ENCODE measurements at places on chromosomes 1 and 21.

DNA sequence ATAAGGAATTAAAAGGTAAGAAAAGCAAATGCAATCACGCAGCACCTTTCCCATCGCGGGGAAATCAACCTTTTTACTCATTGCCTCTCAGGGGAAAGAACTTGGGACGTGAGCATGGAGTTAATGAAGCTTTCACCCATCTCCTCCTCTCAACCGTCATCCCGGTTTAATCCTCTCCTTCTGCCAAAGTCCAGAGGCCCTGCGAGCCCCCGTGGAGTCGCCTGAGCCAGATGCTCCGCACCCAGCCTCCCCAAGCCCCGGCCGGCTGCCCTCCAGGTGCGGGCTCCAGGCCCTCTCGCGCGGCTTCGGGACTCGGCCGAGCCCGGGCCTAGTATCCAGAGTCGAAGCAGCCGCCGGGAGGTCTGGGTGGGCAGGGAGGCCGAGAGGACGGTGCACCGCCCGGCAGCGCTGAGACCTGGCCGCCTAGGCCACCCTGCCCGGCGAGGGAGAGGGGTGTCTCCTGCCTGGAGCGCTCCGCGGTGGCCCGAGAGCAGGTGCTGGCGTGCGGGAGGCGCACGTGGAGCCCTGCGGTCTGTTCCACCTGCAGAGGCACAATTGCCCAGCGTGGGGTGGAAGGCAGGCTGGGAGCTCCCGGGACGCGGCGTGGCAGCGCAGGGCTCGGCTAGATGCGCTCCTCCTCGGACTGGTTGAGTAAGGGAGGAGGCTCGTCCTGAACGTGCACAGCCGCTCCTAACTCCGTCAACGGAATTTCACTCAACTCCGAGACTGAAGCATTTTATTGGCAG lies 218.5 kb downstream of the SDCCAG8 start:
- no peak for DNase-seq

- DNase-seq: no peak
These were observed 1.6 kb downstream of the C1orf21 start for GRCh38 chr1:184388319-184388889.

GRCh38 chr1:20485527-20486456 lies at the start of gene CAMK2N1:
Gene CAMK2N1 (minus strand): TSS chr1:20486210. CDS start chr1:20485379, 831 bp downstream.
- DNase-seq: no peak

DNA sequence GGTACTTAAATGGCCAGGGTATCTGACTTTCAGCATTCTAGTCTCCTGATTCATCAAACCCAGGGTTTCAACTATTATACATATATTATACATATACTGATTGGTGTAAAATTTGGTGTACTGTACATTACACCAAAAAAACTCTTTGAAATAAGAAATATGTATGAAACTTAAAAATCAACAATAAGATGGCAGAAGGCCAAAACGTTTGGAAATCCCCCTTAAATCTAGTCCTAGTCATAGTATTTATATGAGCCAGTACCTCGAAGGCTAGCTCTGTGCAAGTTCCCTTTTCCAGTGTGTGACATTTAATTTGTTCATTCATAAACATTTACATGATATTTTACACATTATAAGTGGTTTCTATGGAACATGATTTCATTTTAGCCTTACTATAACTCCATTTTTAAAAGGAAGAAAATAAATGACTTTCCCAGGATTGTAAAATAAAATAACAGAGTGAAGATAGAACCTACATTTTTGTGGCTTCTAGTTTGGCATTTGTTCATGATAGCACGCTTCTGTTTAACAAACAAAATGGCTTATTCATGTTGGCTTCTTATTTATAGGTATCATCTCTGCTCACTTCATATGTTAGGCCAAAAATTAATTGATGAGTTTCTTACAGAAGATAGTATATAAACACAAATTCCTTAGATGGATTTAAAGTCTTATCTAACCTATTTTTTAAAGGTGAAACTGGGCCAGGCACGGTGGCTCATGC lies 18.8 kb upstream of the ZNF281 start:
- DNase-seq: no peak

DNA sequence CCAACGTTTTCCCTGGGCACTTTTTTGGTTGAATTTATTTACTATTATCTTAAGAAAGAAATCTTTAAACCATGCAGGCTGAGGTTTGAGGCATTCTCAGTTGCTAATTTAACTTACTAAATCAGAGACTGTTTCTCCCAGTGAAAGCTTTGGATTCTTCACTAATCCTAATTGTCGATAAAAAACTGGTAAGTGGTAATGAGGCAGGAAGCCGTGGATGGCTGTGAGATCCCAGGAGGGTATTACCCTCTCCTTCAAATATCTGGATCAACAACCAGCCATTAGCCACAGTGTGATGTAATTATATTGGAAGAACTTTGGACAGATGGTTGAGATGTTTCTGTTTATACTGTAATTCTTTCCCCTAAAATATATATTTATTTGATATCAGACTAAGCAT lies 485.0 kb downstream of the DISC1 start:
- DNase-seq: no peak

GRCh38 chr1:117646956-117647355 lies 41.1 kb downstream of the TENT5C start:
- DNase-seq: no peak

- no peak for DNase-seq
These were observed 2.6 kb upstream of the ILDR2 start for GRCh38 chr1:166977951-166978350.

DNA sequence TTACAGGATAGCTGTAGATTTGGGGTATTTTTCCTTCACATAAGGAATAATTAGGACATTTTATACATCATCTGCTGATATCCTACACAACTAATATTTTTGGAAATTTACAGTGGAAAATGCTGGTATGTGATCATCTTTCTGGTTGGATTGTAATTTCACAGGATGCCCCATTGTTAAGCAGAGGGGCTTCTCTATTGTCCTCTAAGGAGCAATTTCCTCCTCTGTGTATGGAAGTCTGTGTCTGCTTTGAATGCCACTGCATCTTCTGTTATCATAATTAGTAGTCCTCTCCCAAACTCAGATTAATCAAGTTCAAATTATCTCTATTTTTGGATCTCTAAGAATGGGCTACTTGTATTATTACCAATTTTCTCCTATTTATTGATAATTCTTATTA lies 988.1 kb upstream of the B3GALT2 start:
- no peak for DNase-seq

- no peak for DNase-seq
These were observed 22.6 kb downstream of the RCAN1 start for GRCh38 chr21:34592120-34592955.

GRCh38 chr1:232174306-232174705 lies 455.6 kb downstream of the SIPA1L2 start:
- no peak for DNase-seq

DNA sequence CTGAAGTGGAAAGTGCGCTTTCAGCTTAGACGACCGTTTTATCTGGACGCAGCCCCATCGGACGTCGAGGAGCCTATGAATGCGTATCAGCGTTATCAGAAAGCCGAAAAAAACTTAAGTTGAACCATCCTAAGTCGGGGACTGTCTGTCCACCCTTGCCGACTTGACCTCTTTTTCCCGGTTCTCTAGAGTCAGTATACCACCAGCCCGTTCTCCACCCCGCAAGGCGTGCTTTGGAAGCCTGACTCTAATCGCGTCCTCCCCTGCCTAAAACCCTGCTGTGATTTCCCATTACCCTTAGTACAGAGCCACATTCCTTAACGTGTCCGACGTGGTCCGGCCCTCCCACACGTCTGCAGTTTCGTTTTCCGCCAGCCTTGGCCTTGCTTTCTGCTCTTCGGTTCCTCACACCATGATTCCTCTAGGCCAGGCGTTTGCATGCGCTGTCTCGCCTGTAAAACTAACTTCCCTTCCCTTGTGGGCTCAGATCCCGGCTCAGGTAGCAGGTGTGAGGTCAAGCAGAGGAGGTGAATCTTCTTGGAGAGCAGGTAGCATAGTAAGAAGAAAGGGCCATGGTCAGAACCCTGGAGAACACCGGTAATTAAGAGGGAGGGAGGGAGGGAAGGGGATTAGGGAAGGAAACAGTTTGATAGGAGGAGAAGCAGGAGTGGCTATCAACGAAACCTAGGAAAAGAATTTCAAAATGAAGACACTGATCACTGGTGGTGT lies 865 bp downstream of the ADPRS start:
- DNase-seq: no peak

DNA sequence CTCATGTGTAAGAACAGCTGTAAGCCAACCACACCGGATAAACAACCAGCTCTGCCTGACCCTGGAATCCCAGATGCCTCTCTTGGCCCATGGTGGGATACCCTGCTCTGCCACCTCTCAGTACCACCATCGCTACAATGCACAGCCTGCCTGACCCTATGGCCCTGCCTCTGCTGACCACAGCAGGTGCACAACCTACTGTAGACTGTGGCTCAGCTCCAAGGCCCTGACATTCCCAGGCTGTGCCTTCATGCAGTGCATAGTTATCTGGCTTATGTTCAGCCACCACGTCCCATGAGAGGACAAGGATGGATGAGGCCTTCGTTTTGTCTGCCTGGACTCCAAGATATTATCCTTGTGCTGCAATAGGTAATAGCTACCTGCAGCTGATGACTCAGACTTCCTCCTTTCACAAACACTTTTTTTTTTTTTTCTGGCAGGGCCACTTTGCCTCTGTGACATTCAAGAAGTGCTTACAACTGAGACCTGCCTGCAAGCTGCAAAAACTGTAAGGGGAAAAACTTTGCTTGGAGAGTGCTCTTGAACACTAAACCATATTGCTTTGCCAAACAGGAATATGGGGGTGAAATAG lies 177.7 kb downstream of the URB2 start:
- DNase-seq: no peak

- DNase-seq: no peak
These were observed 128.3 kb upstream of the HMGB4 start for GRCh38 chr1:33735624-33736023.

- DNase-seq: no peak
These were observed 77.1 kb downstream of the CLSTN1 start for GRCh38 chr1:9746651-9747050.

GRCh38 chr1:216205176-216205575 lies 218.1 kb downstream of the USH2A start:
- DNase-seq: no peak

DNA sequence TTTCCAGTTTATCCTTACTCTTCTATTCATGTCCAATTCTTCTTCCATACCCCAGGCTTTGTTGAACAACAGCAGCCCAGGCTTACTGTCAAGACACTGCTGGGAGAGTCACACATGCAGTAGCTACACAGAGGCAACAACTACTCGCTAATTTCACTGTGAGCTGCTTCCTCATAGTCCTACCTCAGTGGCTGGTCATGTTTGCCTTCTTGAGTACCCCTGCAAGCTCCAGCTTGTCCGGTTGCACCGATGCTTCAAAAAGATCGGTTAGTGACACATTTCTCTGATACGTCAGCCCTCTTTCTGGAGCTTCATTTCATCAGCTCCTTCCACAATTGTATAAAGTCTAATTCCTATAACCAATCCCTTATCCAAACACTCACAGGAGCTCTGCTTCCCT lies 246.7 kb upstream of the NFIA start:
- no peak for DNase-seq

DNA sequence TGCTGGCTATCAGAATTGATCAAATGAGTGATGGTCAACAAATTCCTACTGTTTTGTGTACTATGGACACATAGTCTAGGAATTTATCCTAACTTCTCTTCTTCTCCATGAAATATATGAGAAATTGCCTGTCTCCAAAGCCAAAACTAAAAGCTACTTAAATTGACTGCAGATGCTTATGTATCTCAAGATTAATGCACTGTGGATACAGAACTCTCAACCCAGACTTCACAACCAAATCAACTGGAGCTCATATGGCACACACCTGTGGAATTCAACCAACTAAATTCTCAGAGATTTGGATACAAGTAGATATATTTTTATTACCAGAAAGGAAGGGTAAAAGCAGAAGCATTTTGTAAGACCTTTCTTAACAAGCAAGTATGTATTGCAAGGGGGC lies 566.1 kb downstream of the LTN1 start:
- DNase-seq: no peak

DNA sequence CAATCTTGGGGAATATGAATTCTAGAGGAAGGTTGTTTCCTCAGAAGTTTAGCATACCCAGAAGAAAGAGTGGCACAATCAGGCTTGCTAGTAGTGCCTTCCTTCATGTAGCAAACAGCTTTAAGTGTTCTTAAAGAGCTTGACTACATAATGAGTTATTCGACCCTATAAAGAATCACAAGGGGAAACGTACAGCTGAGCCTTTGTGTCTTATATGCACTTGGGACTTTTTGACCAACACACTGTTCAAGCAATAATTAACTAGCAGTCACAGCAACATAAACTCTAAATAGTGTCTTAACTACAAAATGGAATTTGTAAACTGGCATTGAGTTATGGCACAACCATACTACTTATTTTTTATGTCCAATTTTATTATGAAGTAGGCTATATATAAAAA lies 86.1 kb downstream of the TTLL7 start:
- DNase-seq: no peak

DNA sequence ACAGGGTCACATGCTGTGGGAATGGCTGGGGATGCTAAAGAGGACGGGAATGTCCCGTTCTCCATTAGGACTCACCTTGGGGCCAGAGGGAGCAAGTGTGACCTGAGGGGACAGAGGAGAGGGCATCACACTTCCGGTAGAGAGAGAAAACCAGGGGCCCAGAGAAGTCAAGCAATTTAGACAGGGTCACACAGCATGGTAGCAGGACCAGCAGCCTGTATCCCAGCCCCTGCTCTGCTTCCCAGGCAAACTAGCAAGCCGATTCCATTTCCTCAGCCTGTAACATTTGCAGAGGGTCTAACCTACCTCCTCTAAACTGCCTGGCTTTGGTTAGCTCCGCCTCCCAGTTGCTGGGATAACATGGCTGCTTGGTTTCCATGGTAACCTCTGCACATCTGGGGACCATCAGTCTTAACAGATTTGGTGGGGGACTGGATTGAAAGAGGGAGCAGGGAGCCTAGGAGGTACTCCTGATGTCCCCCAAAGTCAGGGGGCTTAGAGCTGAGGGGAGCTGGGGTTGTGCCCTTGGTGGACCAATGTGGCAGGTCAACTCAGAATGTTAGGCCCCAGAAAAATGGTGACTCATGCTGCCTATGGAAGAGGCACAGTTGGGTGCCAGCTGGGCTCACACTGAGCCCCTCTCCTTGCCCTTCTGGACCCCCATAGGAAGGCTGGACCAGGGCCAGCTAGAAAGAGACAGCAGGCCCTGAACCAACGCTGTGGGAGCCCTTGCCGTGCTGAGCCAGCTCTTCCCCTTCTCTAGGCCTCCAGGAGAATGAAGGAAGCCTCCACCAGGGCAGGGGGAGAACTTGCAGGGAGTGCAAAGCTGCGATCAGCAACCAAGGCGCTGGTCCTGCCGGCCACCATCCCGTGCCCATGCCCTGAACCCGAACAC lies 9.5 kb downstream of the COL16A1 start:
- no peak for DNase-seq

- no peak for DNase-seq
These were observed 135.7 kb upstream of the KRTAP19-8 start for GRCh38 chr21:31173881-31174555.

Data from right renal cortex interstitium (tissue), 3 donors.